ENCODE measurements at places on chromosomes 1 and 21.

DNA sequence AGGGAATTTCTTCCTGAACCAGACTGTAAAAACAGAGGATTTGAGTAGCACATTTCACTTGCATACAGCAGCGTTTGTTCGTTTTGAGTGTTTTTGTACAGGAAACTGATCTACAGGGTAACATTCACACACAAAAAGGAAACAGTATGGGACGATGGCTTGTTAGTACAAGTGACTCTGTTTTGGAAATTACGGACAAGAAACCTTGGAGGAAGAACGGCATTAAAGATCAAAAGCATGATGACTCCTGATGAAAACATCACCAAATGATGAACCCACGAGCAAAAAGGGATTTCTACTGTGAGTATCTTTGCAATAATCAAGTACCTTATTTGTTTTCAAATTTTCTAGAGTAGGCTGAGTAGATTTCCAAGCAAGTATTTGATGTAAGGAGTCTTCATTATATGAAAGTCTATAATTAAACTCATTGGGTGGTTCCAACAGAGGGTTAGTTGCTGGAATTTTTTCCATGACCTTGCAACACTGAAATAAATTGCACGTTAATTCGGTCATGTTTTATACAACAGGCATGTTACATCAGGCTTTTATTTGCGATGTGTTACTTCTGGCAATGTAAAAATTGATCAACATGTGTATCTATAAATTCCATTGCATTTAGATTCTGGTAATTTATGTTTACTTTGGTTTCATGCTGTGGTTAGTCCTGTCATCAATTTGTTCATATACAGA, 76.7 kb upstream of the KCNK2 start:
- no peak for DNase-seq

DNA sequence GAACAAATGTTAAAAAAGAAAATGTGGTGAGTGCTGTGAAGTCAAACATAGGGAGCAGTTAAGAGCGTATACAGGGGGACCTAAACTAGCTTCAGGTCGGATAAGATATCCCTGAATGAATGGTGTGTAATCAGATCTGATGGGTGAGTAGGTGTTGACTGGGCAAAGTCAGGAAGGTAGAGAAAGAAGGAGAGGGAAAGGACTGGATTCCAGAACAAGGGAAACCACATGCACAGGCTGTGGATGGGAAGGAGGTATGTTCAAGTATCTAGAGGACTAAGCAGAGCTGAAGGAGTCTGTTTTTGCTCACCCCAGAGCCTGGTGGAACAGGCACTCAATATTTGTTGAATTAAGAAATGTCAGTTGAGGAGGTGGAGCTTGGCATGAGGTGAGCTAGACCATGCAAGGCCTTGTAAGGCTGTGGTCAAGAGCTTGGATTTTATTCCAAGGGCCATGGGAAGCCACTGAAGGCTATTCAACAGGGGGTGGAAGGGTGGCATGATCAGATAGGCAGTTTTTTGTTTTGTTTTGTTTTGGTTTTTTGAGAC, 27.4 kb downstream of the MAP7D1 start:
- no peak for DNase-seq

- DNase-seq = no peak
Measured at GRCh38 chr1:41649396-41650027, 165.0 kb upstream of the EDN2 start.

DNA sequence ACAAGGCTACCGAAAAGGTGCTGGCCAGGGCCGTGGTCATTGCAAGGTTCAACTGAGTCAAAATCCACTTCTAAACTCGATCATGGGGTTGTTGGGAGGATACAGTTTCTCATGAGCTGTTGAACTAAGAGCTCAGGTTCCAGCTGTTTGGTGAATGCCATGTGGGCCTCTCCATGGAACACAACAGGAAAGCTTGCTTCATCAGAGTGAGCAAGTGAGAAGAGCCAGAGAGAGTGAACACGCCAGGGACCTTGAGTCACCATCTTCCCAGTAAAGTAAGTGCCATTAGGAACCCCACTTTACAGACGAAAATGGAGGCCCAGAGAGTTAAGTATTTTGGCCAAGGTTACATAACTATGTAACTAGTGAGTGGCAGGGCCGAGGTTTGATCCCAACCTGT, 475.1 kb upstream of the VAMP3 start:
- DNase-seq = no peak

DNA sequence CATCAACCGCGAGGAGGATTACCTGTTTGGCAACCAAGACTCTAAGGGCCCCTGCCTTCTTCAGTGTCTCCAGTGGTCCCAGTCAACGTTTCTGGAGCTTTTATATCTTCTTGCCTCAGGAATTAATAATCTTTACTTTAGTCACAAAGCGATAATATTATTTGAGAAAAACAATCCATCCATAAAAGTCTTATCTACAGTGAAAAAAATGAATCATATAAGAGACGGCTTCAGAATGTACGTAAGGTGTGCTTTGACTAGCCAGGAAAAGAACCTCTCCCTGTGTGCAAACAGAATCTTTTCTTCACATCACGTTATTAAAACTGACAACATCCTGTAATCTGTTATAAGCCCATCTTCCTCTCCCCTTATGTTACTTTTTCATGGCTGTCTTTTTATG, at the start of gene REG4:
TSS of gene REG4 (minus strand) at position 74 of the 400 bp plus-strand sequence. CDS start 2,691 bp downstream, outside the sequence.
- DNase-seq = no peak
